ENCODE measurements at places on chromosomes 7 and 10. TPM values are rescaled to one million over a fixed set of nuclear protein-coding genes. Genes with fewer than 3 reads are reported as not detected.

GRCh38 chr7:80372415-80372814 lies 139.4 kb downstream of the GNAT3 start:
- no peak for DNase-seq
- H3K4me3 ChIP-seq: no peak overlapping the region
- no peaks in the 10 kb centered on the region for H3K4me1 ChIP-seq

The NRG3 gene
- polyA plus RNA-seq: 0.10 TPM

The METTL27 gene
- 0.59 TPM for polyA plus RNA-seq

DNA sequence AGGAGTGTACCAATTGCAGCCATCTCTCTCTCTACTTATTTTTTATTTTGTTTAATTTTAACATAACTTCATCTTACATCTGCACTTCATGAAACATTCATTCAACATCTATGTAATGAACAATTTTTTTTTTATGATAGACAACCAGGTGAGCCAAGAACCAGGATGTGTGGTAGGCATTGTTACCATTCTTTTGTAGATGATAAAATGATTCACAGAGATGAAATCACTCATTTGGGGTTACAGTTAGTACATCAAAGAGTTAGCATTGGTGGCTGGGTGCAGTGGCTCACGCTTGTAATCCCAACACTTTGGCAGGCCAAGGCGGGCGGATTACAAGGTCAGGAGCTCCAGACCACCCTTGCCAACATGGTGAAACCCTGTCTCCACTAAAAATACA lies 127.8 kb downstream of the HDAC9 start:
- peaks cover 46% of the 10 kb centered on the region for H3K36me3 ChIP-seq
- no peaks in the 10 kb centered on the region for H3K27me3 ChIP-seq
- DNase-seq: no peak
- H3K27ac ChIP-seq: no peak overlapping the region
- no peak overlapping the region for H3K4me3 ChIP-seq
- H3K4me1 ChIP-seq: no peaks in the 10 kb centered on the region

DNA sequence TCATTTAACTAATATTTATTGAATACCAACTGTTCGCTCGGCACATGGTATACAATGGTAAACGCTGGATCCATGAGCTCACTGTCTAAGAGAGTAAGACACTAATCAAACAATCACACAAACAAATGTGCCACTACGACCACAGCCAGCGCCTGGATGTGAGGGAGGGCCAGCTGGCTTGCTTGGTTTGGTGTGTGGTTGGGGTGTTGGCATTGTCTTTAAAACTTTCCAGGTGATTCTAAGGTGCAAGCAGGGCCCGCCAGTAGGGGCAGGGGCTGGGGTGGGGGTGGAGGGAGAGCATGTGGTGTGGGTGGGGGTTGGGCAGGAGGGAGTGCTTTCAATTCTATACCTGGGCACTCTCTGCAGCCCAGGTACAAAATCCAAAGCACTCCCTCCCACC lies 31.6 kb downstream of the ADRA2A start:
- no peak for DNase-seq
- no peaks in the 10 kb centered on the region for H3K27me3 ChIP-seq
- no peak overlapping the region for H3K27ac ChIP-seq
- no peaks in the 10 kb centered on the region for H3K4me1 ChIP-seq
- no peaks in the 10 kb centered on the region for H3K36me3 ChIP-seq

GRCh38 chr10:19169684-19170083 lies 121.1 kb downstream of the MALRD1 start:
- no peaks in the 10 kb centered on the region for H3K36me3 ChIP-seq
- no peaks in the 10 kb centered on the region for H3K4me1 ChIP-seq
- no peak for DNase-seq

The SLC16A9 gene
- polyA plus RNA-seq: 2.1 TPM

DNA sequence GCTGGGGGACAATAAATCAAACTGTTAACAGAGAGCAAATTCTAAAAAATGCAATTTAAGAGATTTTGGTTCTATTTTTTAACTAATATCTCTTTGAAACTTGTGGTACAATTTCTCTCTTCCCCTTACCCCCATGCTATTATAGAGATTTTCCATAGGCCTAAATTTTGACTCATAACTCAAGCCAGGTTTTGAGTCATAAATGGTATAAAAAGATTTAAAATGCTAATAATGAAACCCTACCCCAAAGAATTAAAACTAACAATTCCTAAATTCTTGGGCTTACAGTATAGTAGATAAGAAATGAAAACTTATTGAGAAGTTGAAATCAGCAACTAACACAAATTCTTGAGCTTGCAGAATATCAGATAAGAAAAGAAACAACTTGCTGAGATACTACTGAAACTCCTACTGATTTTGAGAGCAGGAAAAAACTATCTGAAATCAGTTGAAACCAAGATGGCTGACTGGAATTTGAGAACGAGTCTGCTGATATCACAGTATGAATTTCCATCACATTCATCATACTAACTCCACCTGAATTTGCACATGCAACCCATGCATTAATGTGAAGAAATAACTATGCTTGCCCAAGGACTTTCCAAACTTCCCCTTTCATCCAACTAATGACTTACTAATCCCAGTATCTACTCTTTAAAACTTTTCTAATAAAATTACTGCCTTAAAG lies 36.3 kb downstream of the POT1 start:
- no peaks in the 10 kb centered on the region for H3K27me3 ChIP-seq
- no peak overlapping the region for H3K4me3 ChIP-seq
- DNase-seq: no peak
- H3K27ac ChIP-seq: no peak overlapping the region

DNA sequence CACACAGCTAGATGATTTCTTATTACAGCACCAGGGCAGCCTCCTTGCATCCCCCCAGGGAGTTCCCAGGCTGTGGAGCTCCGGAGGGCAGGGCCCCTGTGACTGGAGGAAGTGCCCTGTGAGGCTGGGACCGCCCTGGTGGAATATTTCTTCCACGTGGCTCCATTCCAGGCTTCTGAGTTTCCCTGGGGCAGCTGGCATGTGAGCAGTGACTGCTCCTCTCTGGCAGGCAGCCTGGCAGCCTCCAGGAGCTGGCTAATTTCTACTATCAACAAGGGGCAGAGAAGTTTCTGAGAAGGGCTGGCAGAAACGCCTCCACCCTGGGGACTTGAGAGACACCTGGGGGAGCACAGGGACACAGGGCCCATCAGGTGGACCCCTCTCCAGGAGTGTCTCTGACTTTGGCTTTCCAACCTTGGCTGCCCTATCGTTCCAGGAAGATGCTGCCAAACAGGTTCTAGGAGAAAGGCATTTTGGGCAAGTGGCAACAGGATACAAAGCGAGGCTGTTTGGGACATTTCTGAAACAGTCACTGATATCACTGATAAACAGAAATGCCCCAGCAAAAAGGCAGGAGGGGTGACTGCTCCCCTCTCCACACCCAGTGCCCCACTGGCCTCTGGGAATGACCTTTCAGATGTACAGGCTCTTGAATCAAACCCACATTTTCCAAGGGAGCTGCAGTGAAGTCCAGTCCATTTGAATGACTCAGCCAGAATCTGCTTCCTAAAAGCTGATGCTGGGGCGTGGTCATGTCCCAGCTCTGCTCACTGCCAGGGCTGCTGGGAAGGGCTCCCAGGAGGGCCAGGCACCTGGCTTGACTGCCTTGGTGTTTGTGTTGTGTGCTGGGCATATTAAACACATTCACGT lies 16.1 kb downstream of the MYOF start:
- H3K27ac ChIP-seq: no peak overlapping the region
- H3K36me3 ChIP-seq: no peaks in the 10 kb centered on the region
- H3K4me1 ChIP-seq: peaks cover 12% of the 10 kb centered on the region
- H3K4me3 ChIP-seq: no peak overlapping the region
- no peaks in the 10 kb centered on the region for H3K27me3 ChIP-seq
- DNase-seq: no peak

- no peak for DNase-seq
- no peak overlapping the region for H3K4me3 ChIP-seq
- H3K36me3 ChIP-seq: no peaks in the 10 kb centered on the region
- no peak overlapping the region for H3K27ac ChIP-seq
- H3K27me3 ChIP-seq: no peaks in the 10 kb centered on the region
- H3K4me1 ChIP-seq: peaks cover 8% of the 10 kb centered on the region
These were observed 104.1 kb upstream of the AFAP1L2 start for GRCh38 chr10:114508376-114508775.

- H3K36me3 ChIP-seq: no peaks in the 10 kb centered on the region
- H3K27me3 ChIP-seq: no peaks in the 10 kb centered on the region
- H3K4me1 ChIP-seq: no peaks in the 10 kb centered on the region
- H3K27ac ChIP-seq: no peak overlapping the region
These were observed 76.4 kb downstream of the CELF2 start for GRCh38 chr10:11093771-11094736.

- H3K27me3 ChIP-seq: no peaks in the 10 kb centered on the region
- H3K27ac ChIP-seq: no peak overlapping the region
- H3K4me3 ChIP-seq: no peak overlapping the region
- H3K4me1 ChIP-seq: no peaks in the 10 kb centered on the region
These were observed 6.3 kb upstream of the CACNA2D1 start for GRCh38 chr7:82449910-82450309.

The TRIL gene
- 0.33 TPM for polyA plus RNA-seq

GRCh38 chr7:135753616-135754413 lies 5.2 kb upstream of the FAM180A start:
- no peak for DNase-seq
- no peak overlapping the region for H3K4me3 ChIP-seq
- H3K4me1 ChIP-seq: no peaks in the 10 kb centered on the region
- no peaks in the 10 kb centered on the region for H3K27me3 ChIP-seq

- H3K27ac ChIP-seq: no peak overlapping the region
- H3K4me3 ChIP-seq: no peak overlapping the region
- no peaks in the 10 kb centered on the region for H3K36me3 ChIP-seq
- no peaks in the 10 kb centered on the region for H3K27me3 ChIP-seq
- no peak for DNase-seq
- no peaks in the 10 kb centered on the region for H3K4me1 ChIP-seq
These were observed 63.6 kb downstream of the CCDC186 start for GRCh38 chr10:114110174-114110972.

DNA sequence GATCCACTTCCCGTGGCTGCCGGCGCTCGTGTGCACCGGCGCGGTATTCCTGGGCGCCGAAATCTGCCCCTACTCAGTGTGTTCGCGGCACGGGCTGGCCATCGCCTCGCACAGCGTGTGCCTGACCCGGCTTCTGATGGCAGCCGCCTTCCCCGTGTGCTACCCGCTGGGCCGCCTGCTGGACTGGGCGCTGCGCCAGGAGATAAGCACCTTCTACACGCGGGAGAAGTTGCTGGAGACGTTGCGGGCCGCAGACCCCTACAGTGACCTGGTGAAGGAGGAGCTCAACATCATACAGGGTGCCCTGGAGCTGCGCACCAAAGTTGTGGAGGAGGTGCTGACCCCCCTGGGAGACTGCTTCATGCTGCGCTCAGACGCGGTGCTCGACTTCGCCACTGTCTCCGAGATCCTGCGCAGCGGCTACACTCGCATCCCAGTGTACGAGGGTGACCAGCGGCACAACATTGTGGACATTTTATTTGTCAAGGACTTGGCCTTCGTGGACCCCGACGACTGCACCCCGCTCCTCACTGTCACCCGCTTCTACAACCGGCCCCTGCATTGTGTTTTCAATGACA lies 1.3 kb downstream of the CNNM1 start:
- peaks cover 70% of the 10 kb centered on the region for H3K27me3 ChIP-seq
- no peak overlapping the region for H3K27ac ChIP-seq
- H3K36me3 ChIP-seq: no peaks in the 10 kb centered on the region
- peaks cover 18% of the 10 kb centered on the region for H3K4me1 ChIP-seq

Measured in spleen (tissue), 13 donors.